Activated CD4-positive, alpha-beta T cell treated with anti-CD3 and anti-CD28 coated beads, Interleukin-10, Interleukin-2, amounts not matched to agents 100 ng/mL and 50 ng/mL, durations not matched to agents 16 hours and 8 hours (primary cell): ENCODE measurements at places on chromosomes 13 and 19.

DNA sequence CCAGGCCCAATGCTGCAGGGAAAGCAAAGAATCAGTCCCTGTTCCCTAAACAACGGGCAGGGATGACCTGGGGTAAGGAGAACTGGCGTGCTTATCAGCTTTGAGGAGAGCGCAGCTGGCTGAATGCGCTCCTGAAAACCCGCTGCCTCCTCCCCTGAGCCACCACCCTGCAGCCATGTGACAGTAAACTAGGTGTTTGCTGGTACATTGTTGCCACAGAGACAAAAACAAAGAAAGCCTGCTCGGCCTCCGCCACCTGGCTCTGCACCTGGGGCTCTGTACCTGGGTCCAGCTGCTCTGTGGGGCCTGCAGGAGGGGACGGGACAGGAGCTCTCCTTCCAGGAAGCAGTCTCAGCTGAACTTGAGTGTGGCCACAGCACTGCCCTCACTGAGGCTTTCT lies 21.8 kb downstream of the MCF2L start:
- DNase-seq: no peak

DNA sequence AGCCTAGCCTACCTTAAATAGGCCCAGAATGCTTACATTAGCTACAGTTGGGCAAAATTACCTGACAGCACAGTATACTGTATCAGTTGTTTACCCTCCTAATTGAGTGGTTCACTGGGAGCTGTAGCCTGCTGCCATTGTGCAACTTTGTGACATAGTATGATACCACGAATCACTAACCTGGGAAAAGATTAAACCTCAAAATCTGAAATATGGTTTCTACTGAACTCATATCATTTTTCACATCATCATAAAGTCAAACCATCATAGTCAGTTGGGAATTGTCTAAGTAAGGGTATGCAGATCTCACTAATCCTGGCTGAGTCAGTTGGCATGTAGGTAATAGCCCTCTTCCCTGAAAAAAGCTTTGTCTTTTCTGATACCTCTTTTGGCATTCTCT lies 9.2 kb downstream of the PAN3 start:
- peak; percentile 13 for DNase-seq

GRCh38 chr13:43441464-43441863 lies 345.3 kb downstream of the ENOX1 start:
- no peak for DNase-seq

- peak; percentile 26 for DNase-seq
Observed at GRCh38 chr19:39759457-39760184, 19.0 kb upstream of the LEUTX start.
